Fibroblast of the aortic adventitia (primary cell): ENCODE measurements at places on chromosomes 12 and 14. TPM values are rescaled to one million over a fixed set of nuclear protein-coding genes. Genes with fewer than 3 reads are reported as not detected.

DNA sequence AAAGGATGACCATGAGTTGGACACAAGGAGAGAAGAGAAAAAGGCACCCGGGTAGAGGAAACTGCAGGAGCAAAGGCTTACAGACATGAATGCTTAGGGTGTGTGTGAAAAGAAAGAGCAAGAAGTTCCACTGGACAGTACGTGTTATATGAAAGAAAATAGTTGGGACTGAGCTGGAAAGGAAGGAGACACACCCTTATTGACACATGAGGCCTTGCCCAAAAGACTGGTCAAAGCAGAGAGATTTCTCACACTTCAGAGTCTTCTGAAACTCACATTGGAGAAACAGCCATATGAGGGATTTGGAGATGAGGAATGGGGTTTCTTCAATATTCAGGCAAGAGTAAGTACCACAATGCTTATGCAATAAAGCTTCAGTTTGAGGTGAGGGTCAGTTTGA lies 56.0 kb downstream of the TTC9 start:
- peak; percentile 13 for DNase-seq

DNA sequence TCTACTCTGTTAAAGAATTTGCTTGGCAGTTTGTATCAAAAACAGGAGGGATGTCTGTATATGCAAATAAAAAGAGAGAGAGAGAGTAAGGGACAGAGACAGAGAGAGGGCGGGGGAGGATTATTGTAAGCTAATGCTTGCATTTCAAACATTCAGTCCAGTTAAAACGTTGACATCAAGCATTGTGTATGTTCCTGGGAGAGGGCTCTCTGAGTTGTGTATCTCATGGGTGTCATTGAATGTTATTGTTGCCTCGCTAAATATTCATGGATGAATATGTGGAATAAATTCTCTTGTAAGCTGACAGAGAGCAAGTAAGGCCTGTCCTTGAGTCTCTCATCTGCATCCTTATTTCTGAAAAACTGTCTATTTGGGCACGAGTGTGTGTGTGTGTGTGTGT lies 78.8 kb upstream of the VRK1 start:
- DNase-seq: no peak

GRCh38 chr12:128920468-128920867 lies 67.2 kb downstream of the GLT1D1 start:
- peak; percentile 15 for DNase-seq

Gene GLT1D1
- not detected in 2 replicates for total RNA-seq

DNA sequence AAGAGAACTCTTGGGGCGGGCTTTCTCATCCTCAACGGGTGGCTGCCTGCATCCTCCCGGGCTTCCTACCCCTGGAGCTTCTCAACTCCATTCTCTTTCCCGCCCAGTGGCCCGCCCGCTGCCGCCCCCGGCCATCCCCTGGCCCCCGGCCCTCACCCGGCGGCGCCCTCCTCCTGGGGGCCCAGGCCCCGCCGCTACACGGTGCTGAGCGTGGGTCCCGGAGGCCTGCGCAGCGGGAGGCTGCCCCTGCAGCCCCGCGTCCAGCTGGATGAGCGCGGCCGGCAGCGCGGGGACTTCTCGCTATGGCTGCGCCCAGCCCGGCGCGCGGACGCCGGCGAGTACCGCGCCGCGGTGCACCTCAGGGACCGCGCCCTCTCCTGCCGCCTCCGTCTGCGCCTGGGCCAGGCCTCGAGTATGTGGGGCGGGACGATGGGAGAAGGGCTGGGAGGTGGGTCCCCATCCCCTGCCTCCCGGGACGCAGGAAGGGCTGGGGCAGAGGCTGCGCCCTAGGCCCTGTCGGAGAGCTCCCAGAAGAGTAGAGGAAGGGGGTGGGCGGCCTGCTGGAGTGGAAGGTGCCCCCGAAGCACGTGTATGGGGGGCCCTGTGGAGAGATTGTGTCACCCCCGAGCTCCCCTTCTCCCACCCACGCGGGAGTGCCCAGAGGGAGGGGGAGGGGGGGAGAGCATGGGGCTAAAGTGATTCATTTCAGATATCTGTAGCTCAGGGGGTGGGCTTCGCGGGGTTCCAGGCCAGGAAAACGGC lies 1.5 kb downstream of the LAG3 start:
- DNase-seq: no peak

- peak; percentile 41 for DNase-seq
These were observed 21.6 kb upstream of the NR4A1 start for GRCh38 chr12:52029685-52030084.

DNA sequence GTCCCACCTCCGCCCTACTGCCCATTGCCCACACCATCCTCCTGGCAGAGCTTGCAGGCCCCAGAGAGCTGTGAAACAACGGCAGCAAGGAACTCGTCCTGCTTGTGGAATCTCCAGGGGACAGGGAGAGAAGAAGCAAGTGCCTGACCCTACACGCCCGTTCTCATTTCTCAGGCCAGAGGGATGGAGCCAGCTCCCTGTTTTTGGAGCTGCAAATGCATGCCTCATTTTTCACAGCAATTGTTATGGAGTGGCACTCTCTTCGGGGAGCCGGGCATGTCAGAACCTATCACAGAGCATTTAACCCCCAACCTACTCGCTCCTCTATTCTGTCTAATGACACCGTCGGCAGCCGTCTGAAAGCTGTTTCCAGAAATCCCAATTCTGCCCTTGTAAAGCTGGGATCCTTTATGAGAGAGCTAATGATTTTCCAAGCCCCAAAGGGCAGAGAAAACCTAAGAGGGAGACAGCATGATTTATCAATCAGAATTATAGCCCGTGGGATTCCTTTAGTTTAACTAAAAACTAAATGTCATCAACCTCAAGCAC lies 222.3 kb upstream of the NOS1 start:
- DNase-seq: no peak

GRCh38 chr12:25276199-25276937 lies 25.6 kb upstream of the KRAS start:
- peak; percentile 79 for DNase-seq

Gene SOAT2
- total RNA-seq: 0.09 TPM in 1 of 2 replicates, not detected in the other

Gene GPX2
- total RNA-seq: not detected in 2 replicates

DNA sequence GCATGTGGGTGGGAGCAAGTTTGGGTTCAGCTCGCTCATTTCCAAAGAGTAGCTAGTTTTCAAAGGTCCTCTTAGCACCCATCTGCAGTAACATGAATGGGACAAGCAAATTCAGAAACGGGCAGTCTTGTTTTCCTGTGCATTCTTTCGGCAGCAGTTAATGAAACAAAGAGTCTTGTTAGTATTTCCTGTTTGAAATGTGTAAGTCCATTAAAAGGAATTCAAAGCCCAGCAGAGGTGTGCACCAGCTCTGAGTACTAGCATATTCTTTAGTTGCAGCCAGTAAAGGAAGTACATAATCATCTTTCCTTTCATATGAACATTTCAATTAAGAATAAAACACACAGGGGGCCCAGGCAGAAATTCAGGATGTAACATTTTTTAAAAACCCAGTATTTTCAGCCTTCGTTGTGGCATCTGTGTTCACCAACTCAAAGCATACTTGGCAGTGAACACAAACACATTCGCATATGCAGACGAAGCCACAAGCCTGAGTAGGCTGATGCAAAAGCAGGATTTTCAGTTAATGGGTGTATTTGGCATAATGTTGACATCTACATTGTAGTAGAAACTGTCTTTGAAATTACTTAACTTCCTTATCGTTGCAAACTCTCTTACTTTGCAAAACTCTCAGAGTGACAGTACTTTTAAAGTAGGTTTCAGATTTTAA lies 570.0 kb upstream of the FLRT2 start:
- no peak for DNase-seq

Gene RILPL2
- total RNA-seq: 3.6 and 7.4 TPM in 2 replicates

DNA sequence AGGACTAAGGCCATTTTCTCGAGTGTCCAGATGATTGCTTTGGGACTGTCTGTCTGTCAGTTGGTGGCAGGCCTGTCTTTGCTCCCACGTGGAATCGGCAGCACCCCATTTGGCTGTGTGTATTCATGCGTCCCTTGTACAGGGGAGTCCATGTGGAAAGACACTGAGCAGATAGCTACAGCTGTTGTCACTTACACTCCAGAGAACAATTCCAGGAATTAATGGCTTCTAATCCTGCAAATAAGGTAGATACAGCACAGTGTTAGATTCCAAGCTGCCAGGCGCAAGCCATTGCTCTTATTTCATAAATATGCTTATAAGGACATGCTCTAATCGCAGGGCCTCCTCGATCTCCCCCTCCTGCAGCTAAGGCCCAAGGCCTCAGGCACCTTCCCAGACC lies 208.8 kb downstream of the VRK1 start:
- DNase-seq: no peak

Gene CPNE6
- not detected in 2 replicates for total RNA-seq

GRCh38 chr14:55327179-55327578 lies 56.0 kb downstream of the FBXO34 start:
- DNase-seq: no peak

GRCh38 chr12:793037-793436 lies 40.7 kb downstream of the WNK1 start:
- no peak for DNase-seq

GRCh38 chr14:21617614-21618013 lies 17.1 kb downstream of the OR10G2 start:
- no peak for DNase-seq

DNA sequence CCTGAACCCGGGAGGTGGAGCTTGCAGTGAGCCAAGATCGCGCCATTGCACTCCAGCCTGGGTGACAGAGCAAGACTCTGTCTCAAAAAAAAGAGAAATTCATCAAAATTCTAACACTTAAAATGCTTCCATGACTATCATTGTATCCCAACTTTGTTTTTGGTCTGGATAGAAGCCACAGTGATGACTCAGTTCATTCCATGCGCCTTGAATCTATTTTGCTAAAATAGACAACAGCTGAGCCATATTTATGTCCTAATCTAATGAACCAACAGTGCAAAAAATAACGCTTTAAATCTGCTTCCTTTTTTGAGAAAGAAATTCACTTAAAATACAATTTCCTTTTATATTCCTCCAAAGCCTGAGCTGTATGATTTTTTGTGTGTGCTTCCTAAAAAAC lies 23.2 kb upstream of the BICD1 start:
- DNase-seq: peak; percentile 82

DNA sequence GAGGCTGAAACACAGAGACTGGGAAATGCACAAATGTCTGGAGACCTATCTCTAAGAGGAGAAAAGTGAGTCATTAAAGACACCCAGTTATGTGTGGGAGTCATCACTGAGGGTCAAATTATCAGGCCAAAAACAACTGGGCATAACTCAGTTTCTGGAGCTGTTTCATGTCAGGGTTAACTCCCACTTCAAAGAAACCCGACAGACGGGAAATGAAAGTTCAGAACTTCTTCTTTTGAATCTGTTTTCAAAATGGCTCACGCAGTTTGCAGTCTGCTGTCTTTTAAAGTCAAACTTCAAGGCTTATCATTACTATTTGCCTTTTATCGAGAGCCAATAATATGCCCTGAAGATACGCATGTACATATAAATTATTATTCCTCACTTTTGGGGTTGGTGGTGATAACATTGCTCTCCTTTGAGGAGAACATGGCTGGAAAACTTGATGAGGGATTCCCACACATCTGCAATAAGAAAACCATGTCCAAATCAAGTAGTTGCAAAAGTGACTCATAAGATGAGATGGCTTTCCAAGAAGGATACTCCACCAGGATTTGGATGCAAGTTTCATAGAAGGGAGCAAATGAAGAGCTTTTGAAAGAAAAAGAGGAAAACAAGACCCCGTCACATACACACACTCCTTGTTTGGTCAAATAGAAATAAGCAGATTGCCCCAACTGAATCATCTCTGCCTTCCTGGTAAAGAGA lies 341.4 kb downstream of the ADAMTS20 start:
- peak; percentile 87 for DNase-seq

DNA sequence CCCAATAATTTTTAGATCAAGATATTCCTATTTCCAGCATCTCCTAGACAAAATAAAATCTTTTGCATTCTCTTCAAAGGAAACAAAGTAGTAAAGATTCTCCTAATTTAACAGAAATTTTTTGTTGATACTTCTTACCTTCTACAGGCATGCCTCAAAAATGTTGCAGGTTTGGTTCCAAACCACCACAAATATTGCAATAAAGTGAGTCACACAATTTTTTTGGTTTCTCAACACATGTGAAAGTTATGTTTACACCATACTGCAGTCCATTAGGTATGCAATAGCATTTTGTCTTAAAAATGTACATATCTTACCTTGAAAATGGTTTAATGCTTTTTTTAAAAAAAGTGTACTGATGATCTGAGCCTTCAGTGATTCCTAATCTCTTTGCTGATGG lies 65.6 kb upstream of the USP15 start:
- DNase-seq: peak; percentile 21

DNA sequence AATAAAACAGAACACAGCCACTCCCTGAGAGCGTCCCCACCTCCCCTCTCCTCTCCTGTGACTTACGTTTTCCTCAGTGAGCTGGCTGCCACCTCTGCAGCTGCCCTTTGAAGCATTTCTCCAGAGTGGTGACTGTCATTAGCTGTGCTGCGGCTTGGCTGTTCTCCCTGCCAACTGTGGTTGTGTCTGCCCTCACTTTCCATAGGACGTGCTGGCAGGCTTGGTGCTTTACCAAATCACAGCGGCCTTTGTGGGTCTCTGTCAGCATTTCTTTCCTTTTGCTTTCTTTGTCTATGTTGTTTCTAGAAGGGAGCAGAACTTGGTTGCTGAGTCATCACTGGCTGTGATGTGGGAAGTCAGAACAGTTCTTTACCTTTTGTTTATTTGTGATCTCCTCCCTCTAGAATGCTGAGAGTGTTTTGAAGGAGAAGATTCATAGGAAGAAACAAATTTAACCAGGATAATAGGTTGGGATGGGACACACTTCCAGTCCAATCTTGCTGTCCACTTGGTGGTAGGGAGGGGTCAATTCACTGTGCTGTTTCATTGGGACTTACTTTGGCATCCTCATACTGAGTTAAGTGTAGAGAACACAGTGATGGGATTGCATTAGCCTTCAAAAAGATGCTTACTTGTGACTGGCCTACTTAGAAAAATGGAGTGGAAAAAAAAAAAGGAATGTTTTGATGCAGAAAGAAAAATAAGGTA lies 88.2 kb downstream of the TMX1 start:
- peak; percentile 61 for DNase-seq

Gene KCNA5
- not detected in 2 replicates for total RNA-seq

- no peak for DNase-seq
These were observed 125.9 kb downstream of the EFCAB11 start for GRCh38 chr14:89828471-89829165.

GRCh38 chr14:100605706-100606686 lies 18.8 kb upstream of the BEGAIN start:
- DNase-seq: no peak

Gene DNAJC22
- 1.6 and 2.5 TPM in 2 replicates for total RNA-seq

GRCh38 chr14:84401631-84402030 lies 1128.3 kb upstream of the FLRT2 start:
- DNase-seq: no peak

DNA sequence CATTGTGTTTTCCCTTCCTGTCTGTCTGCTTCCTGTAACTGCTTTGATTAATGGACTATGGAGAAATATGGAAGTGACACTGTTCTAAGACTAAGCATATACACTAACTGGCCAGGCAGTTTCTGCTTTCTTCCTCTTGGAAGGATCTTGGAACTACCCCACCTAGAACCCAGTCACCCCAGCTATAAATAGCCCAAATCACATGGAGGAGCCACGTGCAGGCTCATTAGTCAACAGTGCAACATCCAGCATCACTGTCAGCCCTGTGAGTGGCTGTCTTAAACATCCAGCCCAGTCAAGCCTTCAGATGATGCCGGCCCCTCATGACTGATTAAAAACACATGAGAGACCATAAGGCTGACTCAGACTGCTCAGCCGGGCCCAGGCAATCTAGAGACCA lies 39.2 kb downstream of the BCAT1 start:
- peak; percentile 98 for DNase-seq

GRCh38 chr12:70430400-70430799 lies 64.3 kb downstream of the KCNMB4 start:
- no peak for DNase-seq
